ENCODE measurements at places on chromosomes 2 and 18.

DNA sequence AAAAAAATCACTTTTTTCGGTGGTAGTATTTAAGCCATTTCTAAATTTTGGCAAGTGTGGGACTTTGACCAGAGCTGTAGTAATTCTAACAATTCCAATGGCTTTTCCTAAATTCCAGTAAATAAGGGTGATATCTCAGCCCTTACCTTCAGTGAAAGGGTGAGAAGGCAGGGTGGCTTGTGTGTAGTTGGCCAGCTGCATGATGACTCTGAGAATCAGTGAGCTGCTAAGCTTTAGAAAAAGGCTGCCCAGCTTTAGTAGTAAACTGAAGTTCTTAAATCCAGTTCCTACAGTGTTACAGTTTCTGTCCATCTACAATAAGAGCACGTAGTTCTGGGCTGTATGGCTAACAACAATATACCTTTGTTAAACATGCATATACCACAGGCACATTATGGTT is 42.0 kb downstream of the OXER1 start:
- DNase-seq: no peak

GRCh38 chr2:170715062-170715931 is at the start of gene SP5:
Gene SP5, plus strand, starts transcription at chr2:170715337. Its CDS starts 176 bp downstream, at chr2:170715513.
- no peak for DNase-seq

- DNase-seq: no peak
These were observed 17.6 kb upstream of the EPHA4 start for GRCh38 chr2:221589696-221590095.

DNA sequence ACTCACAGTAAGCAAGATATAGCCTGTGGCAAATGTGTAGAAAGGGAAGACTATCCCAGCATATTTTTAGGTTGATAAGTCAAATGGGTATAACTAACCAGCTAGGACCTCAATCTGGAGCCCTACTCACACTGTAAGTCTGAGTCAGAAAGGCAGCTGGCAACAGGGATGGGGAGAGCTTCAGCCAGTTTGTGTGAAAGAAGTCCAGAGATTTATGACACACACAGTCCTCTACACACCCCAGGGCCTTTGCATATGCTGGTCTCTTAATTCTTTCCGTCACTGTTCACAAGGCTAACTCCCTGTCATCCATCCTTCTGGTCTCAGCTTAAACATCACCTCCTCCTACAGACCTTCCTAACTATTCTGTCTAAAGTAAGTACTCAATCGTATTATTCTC is 5.9 kb upstream of the TCF4 start:
- DNase-seq: no peak

DNA sequence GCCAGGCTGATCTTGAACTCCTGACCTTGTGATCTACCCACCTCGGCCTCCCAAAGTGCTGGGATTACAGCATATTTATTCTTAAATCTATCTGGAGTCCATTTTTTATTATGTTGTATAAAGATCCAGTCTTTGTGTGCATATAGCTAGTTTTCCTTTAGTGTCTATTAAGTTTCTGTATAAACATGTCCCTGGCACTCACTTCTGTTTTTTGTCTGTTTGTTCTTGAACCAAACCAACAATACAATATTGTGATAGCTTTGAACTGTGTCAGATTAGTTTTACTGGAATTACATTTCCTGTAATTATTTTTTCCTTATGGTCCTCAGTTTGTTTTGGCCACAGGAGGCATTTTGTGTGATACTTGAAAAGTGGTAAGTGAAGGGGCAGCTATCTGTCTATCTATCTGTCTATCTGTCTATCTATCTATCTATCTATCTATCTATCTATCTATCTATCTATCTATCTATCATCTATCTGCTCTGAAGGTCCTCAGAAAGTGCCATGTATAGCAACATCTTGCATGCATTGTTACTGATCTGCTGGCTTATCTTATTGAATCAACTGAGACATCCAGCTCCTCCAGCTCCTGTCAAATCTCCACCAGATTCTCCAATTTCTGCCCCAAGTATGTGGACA is 70.9 kb upstream of the ACVR1 start:
- no peak for DNase-seq

- no peak for DNase-seq
These were observed 46.3 kb downstream of the PPP1R1C start for GRCh38 chr2:182031956-182032355.

- DNase-seq: no peak
These were observed 6.3 kb upstream of the KCNK3 start for GRCh38 chr2:26685989-26686839.

- no peak for DNase-seq
These were observed 5.1 kb upstream of the SMAD7 start for GRCh38 chr18:48955830-48956261.

GRCh38 chr2:71950256-71951082 is 197.2 kb downstream of the CYP26B1 start:
- no peak for DNase-seq

DNA sequence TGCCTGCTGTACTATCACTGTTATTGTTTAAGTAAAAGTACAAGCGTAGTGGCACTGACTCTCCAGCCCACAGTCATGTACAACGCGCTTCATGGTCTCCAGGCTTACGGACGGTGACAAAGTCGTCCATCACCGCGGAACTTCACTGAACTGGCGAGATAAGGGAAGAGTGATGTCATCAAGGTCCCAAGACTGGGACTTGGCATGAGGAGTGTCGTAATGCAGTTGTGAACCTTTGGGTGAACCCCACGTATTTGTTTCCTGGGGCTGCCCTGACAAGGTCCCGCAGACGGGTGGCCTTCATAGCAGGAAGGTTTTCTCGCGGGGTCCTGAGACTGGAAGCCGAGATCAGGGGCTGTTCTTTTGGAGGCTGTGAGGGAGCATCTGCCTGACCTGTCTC is 17.3 kb downstream of the NFATC1 start:
- DNase-seq: no peak

GRCh38 chr2:6623746-6624145 is 242.0 kb downstream of the CMPK2 start:
- DNase-seq: no peak

GRCh38 chr18:21393986-21394385 is 152.0 kb downstream of the GREB1L start:
- DNase-seq: no peak

- DNase-seq: no peak
These were observed 53.6 kb downstream of the FAM228A start for GRCh38 chr2:24228470-24228869.

- no peak for DNase-seq
These were observed 1967.5 kb downstream of the SUCLG1 start for GRCh38 chr2:82491591-82491990.

DNA sequence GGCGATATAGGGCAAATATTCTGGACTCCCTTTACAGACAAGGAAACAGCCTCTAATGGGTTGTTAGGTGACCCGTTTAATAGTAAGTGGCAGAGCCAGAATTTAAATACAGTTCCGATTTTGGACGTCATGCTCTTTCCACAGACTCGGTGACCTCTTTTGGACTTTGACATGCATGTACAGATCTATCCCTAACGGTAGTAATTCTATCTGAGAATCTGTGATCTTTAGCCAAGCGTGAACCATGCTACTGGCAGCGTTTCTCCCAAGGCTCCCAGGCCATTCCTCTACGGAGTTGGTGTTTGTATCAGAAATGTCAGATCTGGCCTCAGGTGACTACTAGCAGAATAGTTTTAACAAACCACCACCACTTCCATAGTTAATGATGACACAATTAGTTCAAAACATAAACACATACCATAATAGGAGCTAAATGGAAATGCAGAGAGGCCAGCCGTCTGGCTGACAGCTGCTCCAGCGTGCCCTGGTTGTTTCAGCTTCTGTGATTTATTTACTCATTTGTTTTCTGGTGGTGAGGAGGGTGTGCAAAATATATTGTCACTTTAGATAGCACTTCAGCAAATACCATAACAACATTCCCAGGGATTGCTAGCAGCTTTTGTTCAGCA is 304.6 kb upstream of the LYPD1 start:
- DNase-seq: no peak

- DNase-seq: no peak
These were observed 49.1 kb downstream of the ARHGAP28 start for GRCh38 chr18:6778459-6779247.

GRCh38 chr2:191105082-191105481 is 45.7 kb downstream of the STAT4 start:
- no peak for DNase-seq

DNA sequence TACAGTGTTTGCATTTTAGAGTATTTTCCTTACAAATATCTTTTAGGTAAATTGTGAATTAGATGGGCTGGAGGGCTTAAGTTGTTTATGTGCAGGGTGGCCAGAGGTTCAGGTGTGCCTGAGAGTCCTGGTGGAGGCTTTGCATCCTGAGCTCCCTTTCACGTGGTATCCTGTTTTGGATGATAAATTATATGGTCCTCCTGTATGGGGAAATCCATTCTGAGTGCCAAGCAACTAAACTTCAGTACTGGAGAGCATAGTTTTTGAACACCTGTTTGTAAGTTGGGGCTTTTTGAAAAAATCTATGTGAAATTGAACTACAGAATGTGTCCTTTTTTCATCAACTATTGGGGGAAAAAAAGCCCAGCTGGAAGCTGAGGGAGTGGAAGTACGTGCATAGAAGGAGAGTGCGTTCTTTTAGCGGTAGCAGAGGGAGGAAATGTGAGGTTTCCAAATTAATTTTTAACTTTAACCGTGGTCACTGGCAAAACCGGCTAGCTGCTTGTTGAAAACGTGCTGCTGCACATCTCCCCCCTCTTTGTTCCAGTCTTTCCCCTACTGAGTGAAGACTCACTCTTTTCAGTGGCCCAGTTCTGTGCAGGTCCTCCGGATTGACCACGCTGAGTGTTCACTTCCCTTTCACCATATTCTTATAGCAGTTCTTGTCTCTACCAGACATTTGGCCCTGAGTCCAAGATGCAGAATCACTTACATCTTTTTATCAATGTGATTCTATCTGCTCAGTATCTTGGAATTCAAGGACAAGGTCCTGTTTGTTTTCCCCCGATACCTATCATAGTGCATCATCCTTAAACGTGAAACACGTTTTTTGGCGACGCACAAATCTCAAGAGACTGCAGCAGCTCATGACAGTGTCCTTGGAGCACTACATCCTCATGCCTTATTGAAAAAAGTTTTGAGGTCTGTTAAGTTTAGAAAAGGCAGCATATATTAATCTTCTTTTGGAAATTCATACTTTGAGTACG is 15.3 kb downstream of the CNOT11 start:
- no peak for DNase-seq

DNA sequence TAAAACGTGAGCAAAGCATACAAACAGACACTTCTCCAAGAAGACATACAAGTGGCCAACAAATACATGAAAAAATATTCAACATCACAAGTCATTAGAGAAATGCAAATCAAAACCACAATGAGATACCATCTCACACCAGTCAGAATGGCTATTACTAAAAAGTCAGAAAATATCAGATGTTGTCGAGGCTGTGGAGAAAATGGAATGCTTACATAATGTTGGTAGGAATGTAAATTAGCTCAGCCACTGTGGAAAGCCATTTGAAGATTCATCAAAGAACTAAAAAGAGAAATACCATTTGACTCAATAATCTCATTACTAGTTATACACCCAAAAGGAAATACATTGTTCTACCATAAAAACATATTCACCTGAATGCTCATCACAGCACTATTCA is 825.7 kb downstream of the SUCLG1 start:
- DNase-seq: no peak

- no peak for DNase-seq
These were observed 44.5 kb downstream of the THNSL2 start for GRCh38 chr2:88214631-88215030.

GRCh38 chr2:239724194-239724849 is 300.8 kb downstream of the NDUFA10 start:
- DNase-seq: no peak

DNA sequence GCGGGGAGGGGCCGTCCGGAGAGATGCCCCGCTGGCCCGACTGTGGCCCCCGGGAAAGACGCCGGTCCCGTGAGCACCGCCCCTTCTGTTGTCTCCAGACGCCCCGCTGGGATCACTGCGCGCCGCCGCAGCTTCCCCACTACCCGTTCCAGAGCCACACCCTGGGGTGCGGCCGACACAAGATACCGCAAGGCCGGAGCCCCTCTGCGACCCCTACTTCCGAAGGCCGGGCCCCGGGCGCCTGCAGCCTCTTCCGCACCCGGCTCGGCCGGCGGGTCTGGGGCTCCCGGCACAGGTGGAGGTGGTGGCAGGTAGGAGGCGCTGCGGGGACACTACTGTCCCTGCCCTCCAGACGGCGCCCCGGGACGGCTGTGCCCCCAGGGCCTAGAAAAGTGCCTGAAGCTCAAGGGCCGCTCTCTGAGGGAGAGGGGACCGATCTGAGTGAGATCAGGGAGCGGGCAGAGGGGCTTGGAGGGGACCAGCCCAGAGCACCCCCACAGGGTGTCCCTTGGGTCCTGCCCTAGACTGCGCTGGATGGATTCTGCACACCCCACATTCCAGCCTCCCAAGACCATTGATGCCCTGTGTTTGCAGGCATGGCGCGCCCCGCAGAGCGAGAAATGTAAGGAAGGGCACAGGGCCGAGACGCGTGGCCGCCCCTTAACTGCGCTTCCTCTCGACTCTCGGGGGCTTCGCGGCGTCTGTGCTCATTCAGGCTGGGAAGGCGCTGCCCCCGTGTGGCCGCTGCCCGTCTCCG is 80.0 kb downstream of the GFPT1 start:
- peak; percentile 49 for DNase-seq

DNA sequence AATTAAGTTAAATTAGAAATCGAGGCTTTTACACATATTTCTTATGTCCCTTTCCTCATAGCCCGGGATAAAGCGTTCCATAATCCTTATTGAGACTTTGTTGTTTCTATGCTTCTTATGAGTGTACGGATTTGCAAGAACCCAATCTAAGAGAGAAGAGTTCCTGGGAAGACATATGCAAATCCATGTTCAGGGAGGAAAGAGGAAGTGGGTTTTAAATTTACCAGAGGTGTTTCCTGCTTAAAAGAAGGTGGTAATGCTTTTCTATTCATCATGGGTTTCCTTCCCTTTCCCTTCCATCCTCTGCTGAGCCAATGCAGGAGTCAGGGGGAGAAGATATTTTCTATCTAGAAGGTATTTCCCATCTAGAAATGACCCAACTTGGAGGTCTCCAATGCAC is 345.8 kb downstream of the ZNF516 start:
- no peak for DNase-seq

- DNase-seq: no peak
These were observed 17.6 kb downstream of the FBXO11 start for GRCh38 chr2:47888581-47889280.

DNA sequence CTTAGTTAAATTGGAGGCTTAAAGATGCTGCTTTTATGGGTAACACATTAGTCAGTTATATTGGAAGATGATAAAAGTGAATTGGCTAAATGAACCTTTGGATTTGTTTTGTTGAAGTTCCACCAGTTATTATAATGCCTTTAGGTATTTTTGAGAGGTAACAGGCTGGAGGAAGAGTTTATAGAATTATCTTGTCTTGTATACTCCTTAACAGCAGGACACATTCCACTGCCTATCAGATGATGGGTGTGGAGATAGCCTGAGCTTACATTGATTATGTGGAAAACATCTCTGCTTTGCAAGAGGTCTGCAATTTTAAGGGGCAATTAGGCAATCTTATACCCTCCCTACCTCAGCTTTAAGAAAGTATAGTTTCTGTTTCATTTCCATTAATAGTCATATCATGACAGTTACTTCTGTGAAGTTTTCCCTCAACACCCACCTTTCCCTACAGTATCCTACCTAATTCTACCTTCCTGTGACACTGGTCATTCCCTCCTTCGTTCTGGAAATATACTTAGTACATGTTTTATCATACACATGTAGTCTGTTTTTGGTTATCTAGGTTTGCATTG is 403.7 kb upstream of the SPRED2 start:
- DNase-seq: no peak
